ENCODE measurements at places on chromosomes 3 and 15.
A peak's percentile ranks its signal among the peaks of the same experiment; 100 is the strongest.

DNA sequence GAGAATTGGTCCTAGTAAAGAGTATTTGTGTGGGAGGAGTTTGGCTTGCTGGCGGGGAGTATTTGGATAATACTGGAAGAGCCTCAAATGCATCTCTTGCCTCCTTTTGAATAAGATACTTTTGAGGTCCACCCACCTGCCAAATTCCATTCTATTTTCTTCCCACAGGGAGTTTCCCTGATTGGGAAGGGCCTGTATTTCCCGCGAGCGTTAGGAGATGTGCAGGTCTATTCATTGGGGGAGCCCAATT lies 406 bp upstream of the RASA2 start:
- no peak for DNase-seq

DNA sequence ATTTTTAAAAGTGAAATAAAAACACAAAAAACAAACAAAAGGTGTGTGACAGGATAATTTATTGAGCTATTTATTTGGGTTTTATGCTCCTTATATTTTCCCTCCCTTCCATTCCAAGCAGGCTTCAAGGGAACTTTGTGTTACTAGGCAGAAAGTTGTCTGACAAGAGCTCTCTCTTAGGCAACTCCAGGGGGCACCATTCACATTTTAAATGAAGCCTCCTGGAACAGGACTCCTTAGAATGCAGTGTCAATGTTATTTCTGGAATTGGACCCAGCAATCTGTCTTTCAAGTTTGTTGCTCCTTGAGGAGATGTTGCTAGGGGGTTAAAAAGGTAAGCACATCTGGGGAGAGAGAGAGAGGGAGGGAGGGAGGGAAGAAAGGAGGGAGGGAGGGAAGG lies 5.4 kb upstream of the RFX7 start:
- peak; percentile 26 for DNase-seq

DNA sequence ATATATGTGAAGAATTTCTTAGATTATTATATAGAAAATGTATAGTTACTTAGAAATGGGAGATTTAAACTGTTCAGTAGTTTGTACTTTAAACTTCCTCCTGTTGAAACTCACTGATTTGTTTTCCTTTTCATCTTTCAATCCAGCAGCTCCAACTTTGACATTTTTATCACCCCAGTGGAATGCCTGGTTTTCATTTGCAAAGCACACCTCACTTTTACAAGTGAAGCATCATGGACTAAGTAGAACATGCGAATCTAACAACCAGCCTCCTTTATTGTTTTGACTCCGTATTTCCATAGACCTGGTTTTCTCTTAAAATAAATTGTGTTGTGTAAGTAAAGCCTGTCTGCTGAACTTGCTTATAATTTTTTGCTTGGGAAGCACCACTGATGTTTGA lies 97.8 kb upstream of the ROBO2 start:
- DNase-seq, result no peak

DNA sequence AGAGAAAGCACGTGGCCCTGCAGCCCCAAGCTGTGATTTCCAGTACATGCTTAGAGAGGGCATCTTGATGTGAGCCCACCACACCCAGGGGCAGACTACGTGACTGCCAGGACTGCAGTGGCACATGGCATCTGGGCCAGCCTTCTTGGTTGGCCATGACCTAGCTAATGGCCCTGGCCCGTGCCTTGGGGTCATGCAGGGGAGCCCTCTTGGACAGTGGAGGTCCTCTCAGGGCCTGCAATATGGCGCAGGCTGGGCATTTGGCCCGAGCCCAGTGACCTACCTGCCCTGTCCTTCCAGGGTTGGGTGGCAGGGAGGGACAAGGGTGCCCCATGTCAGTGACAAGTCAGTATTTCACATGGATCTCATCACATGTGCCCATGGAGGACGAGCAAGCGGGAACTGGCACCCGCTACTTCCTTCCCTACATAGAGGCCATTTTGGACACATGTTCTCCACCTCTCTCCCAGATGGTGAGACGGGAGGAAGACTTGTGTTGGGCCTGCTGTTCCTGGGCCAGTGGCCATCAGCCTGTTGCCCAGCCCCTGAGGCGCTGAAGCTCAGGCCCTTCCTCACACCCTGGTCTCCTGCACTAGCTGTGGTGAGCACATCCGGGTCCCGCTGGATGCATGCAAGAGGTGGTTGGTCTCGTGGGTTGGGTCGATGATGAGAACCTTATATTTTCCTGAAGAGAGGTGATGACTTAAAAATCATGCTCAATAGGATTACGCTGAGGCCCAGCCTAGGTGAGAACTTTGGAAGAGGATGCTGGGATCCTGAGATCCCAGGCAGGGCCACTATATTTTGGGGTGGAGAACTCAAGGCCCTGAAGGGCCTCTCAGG lies 195.6 kb downstream of the UBE3A start:
- DNase-seq, result no peak

GRCh38 chr3:72384602-72385001 lies 463.6 kb downstream of the SHQ1 start:
- no peak for DNase-seq

DNA sequence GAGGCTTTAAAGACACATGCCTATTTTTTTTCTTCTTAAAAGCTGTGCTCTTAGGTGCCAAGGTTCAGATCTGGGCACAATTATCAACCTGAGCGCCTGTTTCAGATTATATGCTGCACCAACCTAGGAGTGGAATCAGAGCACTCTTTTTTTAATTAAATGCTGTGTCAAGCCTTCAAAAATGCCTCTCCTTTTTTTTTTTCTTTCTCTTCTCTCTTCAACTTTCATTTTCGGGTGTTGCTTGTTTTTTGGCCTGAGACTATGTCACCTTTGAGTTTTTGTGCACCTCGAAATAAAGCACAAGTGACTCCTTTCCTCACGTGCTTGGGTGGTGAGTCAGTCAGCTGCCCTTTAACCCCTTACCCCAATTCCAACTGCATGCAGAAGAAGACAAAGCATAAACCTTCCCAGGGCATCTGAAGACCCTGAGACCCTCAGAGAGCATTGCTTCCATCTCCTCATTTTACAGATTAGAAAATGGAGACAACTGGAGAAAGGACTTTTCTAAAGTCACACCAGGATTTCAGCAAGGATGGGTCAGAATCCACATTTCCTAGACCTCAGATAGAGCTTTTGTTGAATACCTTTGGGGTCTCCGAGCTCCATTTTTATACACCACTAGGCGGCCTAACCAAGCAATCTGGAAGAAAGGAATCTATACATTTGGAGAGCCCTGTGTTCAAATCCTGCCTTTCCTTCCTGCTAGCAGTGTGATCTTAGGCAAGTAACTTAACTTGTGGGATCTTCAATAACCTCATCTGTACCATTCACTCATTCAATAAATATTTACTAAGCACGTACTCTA lies 631 bp upstream of the PRICKLE2 start:
- no peak for DNase-seq

All from GDM1 (cell line).